BE2C (cell line): ENCODE measurements at places on chromosomes 12 and 14.

DNA sequence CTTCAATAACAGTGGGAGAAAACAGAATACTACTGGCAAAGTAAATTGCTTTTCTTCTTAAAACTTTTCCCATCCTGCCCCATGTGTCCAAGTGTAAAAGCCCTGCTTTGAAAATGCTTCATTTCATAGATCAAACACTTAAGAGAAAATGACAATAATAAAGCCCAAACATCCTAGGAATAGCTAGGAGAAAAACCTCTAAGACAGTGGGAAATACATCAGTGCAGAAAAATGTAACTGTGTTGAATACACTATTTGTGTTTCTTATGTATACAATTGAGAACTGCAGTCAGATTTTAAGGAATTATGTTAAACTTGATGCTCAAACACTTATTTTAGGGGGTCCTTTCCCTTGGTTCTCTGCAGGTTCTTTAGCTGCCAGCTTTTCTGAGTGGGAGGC lies 181.1 kb downstream of the MSRB3 start:
- DNase-seq: no peak

- DNase-seq: no peak
These were observed 147.0 kb downstream of the SLC16A7 start for GRCh38 chr12:59742841-59743240.

GRCh38 chr14:21034707-21035106 lies at the start of gene RNASE13:
Gene RNASE13 (minus strand): TSS chr14:21034807. CDS start chr14:21034288, 519 bp downstream.
- no peak for DNase-seq

DNA sequence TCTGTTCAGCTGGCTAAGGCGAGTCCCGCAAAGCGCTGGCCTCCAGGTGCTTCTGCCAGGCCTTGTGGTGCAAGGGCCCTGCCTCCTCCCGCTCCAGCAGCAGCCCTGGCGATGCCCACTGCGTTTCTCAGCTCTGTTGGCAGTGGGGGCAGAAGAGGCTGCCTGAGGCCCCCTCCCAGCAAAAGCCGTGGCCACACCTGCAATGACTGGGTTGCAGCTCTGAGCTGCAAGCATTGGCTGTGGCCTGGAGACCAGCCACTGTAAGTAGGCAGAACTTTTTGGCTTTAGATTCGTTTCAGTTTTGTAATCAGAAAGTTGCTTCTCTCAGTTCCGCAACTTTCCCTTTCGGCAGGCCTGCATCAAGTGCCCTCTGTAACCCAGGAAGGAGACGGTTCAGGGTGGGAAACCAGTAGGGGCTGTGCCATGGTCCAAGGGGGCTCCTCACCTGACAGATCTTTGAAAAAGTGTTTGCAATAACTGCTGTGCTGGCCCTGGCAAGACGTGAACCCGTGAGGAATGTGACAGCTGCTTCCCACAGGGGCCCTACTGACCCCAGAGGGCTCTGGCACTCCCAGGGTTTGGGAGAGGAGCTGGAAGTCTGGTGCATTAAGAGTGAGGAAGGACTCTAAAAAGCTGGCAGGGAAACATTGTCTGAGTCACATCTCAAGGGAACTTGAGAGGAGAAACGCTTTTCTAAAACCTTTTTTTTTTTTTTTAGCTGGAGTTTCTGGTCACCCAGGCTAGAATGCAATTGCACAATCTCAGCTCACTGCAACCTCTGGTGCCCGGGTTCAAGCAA lies 54.5 kb upstream of the MAX start:
- DNase-seq: no peak

- DNase-seq: no peak
These were observed 12.0 kb downstream of the BDKRB2 start for GRCh38 chr14:96216627-96217026.

DNA sequence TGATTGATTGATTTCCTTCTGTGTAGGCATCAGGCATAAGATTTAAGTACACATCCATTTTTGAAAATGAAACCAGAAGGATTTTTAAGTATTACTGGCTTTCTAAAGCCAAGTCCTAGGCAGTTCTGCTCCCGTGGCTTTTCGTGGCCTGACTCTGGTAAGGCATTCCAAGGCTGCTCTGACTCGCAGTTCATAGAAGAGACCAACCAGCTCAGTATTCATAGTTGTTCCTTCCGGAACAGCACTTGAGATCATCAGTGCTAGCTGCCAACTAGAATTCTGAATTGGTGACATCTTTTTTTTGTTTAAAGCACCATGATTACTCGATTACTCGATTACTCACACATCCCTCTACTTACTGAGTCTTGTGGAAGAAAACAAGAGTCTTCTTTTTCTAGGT lies 25.9 kb downstream of the SUDS3 start:
- no peak for DNase-seq

DNA sequence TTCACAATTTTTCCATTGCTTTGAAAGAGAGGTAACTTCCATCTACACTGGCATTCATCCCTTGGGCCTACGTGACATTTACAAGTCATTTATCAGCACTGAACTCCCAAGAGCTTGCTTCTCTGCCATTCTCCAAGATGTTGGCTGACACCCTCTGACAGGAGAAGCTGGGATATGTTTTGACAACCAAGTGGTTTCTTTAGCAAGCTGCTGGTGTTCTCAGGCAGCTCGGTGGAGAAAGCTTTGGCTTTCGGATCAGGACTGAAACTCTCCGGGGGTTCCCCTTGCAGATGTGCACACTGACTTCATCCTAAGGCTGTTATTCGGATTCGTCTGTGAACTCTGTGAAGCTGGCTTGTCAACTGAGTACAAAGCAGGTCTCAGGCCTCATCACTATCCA lies 15.7 kb downstream of the KCNA5 start:
- no peak for DNase-seq

DNA sequence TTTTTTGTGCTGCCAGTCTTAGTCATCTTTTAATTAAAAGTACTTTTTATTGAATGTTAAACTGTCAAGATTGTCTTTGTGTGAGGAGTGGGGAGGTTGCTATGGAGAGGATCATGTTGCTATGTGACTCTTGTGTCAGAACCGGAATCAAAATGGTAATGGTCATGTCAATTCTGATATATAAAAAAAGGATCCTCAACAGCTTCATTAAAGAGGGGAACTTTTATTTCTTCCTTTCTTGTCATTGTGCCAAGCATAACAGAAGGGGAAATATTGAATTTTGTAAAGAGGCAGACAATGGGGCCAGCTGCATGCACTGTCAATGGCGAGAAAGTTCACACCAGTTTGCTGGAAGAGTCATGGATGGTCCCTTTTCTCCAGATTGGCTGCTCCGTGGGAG lies 564.8 kb downstream of the VRK1 start:
- no peak for DNase-seq

- DNase-seq: no peak
These were observed 17.4 kb upstream of the SGPP1 start for GRCh38 chr14:63745272-63745671.

DNA sequence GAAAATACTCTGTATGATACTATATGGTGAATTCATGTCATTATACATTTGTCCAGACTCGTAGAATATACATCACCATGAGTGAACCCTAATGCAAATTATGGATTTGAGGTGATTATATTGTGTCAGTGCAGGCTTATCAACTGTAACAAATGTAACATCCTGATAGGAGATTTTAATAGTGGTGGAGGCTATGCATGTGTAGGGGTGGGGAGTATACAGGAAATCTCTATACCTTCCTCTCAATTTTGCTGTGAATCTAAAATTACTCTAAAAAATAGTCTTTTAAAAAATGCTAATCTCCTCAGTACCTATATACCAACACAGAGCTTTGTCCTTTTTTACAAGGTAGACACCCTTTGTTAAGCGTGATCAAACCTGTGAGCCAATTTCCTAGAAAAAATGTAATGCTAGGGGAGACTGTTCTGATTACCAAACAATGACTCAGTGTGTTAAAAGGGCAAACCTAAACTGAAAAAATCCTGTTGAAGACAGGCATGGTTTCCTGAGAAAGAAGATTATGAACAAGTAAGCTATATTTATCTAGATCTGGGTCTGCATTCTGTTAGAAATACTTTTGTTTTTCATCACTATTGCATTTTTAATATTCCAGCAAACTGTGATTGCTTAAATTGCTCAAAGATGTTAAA lies 170.9 kb downstream of the DUSP6 start:
- no peak for DNase-seq

DNA sequence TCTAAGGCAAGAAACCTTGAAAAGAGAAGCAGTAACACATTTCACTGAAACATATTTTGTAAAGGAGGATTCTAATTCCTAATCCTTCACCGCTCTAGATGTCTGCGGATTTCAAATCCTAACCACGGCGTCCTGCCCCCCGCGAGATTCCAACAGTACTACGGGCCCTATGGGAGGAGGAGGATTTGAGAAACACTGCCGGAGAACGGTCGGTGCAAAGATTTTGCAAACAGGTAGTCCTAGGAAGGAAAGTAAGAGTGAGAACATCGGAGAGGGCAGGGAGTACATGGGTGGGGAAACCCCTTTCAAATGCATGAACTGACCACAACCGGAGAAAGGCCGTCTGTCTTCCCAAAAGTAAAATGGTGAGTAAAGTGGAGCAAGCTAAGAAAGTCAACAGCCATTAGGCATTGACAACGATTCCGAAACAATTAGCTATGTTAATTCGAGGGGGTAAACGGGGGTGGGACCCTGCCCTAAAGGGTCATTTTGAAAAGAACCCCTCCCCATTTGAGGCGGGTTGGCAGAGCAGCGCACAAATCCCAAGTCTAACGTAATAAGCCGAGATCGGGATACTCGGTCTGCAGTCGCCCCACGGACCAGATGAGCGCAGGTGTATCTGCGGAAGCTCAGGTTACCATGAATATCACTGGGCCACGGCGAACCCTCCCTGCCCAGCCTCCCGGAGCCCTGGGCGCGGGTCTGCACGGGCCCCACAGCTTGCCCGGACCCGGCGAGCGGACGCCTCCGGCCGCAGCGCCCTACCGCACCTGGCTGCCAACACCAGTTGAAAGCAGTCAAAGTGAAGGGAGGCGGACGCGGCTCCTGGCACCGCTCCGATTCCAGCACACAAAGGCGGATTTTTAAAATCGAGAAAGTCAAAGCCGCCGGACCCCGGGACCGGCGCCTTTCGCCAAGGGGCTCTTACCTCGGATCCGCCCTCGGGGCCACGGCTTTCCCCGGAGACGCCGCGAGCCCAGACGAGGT lies 662 bp downstream of the EPS8 start:
- no peak for DNase-seq

DNA sequence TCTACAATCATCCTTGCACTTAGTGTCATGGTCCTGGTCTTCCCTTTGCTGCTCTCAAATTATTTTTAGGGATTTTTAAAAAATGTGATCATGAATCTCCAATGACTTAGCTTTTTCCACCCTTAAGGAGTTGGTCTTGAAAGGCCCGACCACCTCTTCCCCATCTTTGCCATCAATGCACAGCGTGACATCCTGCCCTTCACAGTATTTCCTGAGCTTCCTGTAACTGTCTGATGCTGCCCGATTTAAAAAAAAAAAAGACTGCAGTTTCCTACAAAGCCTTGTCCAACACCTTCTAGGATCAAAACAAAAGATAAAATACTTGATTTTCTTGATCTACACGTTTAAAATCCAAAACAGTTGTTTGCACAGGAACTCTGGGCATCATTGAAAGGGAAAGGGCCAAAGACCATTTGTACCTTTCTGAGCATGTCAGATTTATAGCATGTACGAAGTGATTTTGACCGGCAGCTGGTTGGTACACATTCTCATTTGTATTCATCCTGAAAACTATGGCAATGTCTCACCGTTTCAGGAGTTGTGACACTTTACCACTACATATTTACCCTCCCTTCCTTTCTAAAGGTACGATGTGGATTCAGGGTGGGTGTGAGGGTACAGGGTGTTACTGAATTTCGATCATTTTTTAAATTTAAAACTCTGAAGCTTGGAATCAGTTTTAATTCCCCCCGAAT lies 7.4 kb upstream of the ELK3 start:
- no peak for DNase-seq

DNA sequence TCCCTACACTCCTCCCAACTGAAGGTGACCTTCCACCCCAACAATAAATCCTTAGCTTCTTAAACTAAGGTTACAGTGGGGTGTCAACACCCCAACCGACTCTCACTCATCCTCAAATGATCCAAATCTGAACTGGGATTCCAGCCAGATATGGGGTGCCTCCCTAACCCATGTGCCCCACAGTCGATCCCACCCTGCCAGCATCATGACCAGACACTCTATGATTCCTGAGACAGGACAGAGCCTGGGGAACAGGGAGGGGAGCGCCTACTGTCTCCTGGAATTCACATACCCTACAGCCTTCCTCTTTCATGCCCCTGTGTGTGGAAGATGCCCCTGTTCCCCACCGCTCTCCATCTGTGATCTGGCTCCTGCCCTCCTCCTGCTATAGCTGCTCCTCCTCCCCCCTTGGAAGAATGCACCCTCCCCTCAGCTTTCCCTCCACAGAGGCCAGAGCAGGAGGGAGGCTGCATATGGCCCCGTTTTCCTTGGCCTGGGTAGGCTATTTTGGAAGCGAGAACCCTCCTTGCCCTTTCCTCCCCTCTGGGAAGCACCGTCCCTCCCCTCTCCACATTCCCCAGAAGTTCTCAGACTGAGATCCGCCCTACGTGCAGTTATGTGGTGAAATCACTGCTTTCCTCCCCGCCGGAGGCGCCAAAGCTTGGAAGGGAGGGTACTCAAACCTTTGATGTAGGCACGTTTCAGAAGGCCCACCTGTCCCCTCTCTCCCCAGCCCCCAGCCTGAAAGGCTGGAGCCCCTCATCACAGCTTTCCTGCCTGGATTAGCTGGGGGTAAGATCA lies 48.0 kb downstream of the SMUG1 start:
- DNase-seq: no peak

DNA sequence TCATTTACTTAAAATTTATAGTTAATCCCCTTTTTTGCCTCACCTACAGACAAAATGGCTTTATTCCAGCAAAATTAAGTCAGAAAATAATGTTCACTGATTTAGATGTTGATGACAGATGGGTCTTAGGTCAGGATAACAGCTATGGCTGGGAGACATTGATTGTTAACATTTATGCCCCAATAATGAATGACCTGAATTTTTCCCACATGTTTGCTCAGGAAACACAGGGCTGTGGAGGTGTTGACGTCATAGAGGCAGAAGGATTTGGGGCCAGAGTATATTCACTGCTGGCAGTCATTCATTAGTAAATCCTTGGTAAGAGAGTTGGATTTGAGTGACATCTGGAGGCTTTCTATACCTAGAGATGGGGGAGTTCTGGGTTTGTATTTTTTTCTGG lies 121.3 kb downstream of the PDE3A start:
- no peak for DNase-seq

DNA sequence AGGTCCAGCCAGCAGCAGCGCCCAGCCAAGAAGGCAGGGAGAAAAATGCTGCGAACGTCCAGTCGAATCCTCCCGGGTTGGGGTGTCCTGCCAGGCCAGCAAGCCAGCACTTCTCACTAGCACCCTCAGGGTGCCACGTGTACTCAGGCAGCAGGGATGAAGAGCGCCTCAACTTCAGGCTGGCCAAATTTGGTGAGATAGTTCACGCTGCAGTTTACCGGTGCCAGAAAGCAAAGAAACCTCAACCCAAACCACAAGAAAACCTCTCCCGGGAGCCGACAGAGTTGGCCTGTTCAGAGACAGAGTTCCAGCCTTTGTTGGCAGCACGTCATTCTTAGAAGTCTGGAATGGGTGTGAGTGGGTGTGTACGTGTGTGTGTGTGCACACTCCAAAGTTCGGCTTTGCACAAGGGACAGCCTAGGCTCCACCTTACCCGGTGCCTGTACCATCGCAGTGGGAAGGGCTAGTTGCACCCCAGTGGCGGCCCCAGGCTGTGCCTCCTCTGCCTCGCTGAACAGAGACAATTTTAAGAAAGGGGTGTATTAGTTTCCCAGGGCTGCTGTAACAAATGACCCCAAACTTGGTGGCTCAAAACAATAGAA lies 42.1 kb downstream of the ELK3 start:
- DNase-seq: no peak

- no peak for DNase-seq
These were observed 19.4 kb downstream of the TPH2 start for GRCh38 chr12:71958056-71958455.

- DNase-seq: no peak
These were observed 78.0 kb downstream of the LRRC74A start for GRCh38 chr14:76904100-76904739.
